ENCODE measurements at places on chromosomes 13 and 19.

DNA sequence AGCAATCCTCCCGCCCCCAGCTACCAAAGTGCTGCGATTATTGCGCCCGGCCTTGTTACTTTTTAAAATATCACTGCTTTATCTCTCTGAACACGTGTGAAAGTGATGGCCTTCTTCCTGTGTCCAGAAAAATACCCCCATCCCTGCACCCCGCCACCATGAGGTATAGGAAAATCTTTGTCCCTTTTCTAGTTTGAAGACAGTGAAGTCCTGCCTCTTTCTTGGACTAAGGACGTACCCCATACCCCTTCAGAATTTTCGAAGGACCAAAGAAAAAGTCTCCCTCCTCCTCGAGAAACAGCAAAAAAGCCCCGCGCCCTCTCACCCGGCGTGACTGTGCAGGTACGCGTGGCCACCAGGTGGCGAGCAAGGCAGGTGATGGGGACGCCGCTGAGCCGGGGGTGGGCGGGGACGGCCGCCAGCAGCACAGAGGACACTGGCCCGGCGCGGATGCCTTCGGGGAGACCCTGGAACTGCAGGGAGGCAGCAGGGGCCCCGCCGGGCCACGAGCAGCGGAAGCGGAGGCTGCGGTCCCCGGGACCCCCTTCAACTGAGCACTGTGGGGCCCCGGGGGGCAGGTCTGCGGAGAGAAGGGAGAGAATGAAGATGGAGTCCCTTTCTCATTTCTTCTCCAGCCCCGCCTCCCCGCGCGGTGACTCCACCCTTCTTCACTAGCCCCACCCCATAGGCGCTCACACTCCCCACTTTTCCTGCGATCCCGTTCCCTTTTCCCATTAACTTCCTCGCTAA, 3.2 kb downstream of the VSIG10L start:
- peak; percentile 92 for DNase-seq

DNA sequence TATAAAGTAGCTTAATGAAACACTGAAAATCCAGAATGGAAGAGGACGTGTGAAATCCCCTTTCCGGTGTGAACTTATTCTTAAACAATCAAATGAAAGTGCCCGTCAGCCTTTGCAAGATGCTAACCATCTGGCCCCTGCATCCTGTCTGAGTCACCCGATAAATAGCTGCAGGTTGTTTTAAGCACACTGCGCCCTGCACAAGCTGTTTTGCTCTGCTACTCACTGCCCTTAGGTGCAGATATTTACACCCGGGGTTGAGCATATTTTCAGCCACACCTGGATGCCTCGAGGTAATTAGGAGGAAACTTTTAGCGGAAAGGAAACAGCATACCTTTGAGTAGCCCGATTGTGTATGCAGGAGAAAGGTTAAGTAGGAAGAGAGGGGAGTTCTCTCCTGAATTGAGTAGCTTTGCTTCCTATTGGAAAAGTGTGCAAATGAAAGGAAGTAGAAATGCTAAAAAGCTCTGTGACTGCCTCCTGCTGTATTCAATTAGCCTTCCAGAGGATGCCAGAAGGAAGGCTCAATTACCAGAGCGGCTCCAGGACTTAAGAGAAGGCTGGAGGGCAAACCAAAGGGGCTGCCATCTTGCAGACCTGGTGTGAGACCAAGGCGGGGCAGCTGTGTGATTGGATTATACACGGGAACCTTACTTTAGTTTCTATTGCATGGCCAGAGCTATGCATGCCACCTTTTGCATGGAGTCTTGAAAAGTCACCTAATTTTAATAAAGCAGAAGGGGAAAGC, 42.5 kb downstream of the IRS2 start:
- DNase-seq = no peak

DNA sequence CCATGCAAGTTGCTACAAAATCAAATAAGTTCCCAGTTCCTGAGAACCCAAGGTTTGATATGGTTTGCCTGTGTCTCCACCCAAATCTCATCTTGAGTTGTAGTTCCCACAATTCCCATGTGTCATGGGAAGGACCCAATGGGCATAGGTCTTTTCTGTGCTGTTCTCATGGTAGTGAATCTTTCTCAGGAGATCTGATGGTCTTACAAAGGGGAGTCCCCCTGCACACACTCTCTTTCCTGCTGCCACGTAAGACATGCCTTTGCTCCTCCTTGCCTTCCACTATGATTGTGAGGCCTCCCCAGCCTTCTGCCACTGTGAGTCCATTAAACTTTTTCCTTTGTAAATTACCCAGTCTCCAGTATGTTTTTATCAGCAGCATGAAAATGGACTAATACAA, 28.5 kb upstream of the TSHZ3 start:
- DNase-seq = no peak

DNA sequence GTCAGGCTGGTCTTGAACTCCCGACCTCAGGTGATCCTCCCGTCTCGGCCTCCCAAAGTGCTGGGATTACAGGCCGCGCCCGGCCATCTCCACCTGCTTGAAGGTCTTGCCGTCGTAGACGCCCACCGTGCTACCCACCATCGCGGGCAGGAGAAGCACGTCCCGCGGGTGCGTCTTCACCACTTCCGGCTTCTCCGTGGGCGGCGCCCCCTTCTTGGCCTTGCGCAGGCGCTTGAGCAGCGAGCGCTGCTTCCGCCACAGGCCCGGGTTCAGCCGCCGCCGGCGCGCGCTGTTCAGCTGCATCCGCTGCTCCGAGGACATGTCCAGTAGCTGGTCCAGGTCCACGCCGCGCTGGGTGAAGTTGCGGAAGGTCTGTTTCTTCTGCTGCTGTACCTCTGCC, 21.6 kb downstream of the EFNA2 start:
- DNase-seq = no peak

DNA sequence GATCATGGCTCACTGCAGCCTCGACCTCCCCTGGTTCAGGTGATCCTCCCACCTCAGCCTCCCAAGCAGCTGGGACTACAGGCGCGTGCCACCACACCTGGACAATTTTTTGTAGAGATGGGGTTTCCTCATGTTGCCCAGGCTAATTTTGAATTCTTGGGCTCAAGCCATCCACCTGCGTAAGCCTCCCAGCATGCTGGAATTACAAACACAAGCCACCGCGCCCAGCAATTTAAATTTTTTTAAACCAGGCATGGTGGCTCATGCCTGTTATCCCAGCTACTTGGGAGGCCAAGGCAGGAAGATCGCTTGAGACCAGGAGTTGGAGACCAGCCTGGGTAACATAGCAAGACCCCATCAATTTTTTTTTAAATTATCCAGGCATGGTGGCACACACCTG, 59.9 kb upstream of the USE1 start:
- no peak for DNase-seq

DNA sequence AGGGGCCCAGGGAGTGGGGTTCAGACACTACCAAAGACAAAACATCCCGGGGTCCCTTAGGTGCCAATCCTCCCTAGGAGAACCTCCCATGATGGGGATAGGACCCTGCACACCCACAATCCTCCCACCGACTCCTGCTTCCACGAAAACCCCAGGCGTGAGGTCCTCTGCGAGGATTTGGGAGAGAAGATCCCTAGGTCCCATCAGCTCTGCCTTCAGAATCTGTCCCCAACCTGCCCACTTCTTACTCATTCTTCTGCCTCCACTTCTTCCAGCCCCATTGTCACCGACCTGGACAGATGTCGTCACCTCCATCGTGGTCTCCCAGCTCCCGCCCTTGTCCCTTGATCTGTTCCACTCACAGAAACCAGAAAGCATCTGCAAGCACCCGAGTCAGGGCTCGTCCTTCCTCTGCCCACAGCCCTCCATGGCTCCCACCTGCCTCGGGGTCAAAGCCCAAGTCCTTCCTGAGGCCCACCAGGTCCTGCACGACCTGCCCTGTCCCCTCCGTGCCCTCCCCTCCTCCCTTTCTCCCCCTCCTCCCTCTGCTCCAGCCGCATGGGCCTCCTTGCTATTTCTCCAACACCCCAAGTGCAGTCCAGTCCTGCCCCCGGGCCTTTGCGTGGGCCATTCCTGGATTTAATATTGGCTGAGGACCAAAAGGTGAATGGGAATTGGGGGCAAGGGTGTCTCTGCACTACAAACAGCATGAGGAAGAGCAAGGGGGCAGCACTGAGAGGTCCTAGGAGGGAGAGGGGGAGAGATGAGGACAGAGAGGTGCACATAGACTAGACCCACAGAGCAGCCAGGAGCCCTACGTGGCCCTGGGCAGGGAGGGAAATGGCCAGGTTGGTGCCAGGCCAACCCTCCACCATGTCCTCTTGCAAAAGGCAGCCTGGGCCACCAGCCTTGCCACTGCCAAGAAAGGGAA, 51.3 kb downstream of the PTPRS start:
- no peak for DNase-seq

DNA sequence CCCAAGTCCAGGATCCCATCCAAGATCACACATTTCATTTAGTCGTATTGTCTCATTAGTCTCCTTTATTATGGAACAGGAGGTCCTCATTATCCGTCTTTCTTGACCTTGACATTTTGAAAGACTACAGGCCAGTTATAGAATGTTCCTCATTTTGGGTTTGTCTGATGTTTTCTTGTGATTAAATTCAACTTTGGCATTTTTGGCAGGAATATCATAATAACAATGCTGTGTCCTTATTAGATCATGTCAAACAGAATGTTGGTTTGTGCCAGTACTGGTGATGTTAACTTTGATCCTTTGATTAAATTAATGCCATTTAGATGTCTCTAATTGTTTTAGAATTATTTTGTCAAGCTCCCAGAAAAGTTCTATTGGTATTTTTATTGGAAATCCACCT, 106.5 kb upstream of the FRY start:
- DNase-seq = no peak

GRCh38 chr13:61410669-61411297, 4.9 kb downstream of the PCDH20 start:
- peak; percentile 61 for DNase-seq

- no peak for DNase-seq
Measured at GRCh38 chr13:94811753-94812152, 99.4 kb upstream of the SOX21 start.

- no peak for DNase-seq
Measured at GRCh38 chr13:77579959-77580358, 44.5 kb downstream of the SCEL start.

DNA sequence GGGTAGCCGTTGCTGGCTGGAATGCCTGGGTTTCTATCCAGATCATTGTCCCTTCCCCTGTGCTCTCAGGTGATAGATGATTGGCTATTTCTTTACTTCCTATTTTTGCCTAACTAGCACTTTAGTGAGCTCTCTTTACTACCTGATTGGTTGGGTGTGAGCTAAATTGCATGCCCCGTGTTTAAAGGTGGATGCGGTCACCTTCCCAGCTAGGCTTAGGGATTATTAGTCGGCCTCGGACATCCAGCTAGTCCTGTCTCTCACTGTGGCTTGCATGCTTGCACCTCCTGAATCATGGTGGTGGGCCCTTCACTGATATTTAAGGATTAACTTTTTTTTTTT, 10.1 kb downstream of the TTYH1 start:
- DNase-seq = peak; percentile 28

- DNase-seq = peak; percentile 54
Measured at GRCh38 chr13:107373551-107373950, 805.6 kb upstream of the ARGLU1 start.

GRCh38 chr13:79782541-79783205, 301.7 kb downstream of the NDFIP2 start:
- no peak for DNase-seq

DNA sequence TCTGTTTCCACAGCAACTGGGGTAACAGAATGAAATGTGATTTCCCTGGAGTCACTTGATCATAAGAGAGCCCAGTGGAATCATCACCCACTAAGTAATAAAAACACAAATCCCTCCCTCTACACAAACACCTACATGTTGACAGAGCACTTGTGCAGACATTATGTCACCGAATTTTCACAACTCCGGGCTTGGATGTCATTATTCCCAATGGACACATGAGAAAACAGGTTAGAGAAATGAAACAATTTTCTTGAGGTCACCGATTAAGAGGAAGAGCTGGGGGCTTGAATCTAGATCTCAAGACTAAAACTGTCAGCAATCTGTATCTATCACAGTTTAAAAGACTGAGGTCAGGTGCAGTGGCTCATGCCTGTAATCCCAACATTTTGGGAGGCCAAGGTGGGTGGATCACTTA, 3.1 kb downstream of the XRCC1 start:
- no peak for DNase-seq

- DNase-seq = no peak
Measured at GRCh38 chr13:30997697-30998096, 65.2 kb downstream of the TEX26 start.

GRCh38 chr13:71493189-71493588, 373.8 kb downstream of the DACH1 start:
- DNase-seq = no peak

- no peak for DNase-seq
Measured at GRCh38 chr19:3441986-3442329, 38.4 kb downstream of the SMIM24 start.

- peak; percentile 60 for DNase-seq
Measured at GRCh38 chr19:40219721-40220276, 1.6 kb upstream of the TTC9B start.

DNA sequence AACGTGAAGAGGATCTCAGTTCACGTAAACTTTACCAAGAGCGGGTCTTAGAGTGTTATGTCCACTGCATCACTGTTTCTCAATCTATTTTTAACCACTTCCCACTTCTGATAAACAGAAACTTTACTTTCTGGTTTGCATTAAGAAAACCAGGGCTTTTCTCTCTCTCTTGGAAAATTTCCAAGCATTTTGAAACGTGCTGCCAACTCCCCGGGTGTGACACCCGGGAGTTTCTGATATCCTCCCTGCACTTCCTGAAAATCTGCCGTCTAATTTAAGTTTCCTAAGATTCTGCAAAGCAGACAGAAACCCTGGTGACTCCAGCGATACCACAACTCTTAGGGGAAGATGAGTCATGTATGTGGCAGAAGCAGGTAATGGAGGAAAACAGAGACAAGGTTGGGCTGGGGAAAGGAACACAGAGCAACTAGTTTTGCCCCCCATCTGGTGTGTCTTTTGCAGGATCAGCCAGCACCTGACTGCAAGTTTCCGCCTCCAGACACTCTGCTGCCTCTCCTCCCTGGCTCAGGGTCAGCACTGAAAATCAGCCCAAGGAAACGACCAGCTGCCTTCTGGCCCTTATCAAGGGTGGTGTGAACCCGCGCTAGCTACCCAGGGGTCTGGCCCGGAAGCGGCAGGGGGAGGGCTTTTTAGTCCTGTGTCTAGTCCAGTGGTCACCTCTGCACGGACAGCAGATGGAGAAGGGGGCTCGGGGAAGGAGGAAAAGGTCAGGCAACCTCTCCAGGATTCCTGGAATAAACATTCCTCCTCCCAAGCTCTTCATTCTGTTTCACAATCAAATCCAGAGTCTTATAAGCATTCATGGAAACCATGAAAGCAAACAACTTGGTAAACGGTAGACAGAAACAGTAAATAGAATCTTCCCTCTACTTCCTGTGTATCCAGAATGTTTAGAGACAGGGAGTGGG, 11.3 kb upstream of the FFAR2 start:
- DNase-seq = peak; percentile 91

DNA sequence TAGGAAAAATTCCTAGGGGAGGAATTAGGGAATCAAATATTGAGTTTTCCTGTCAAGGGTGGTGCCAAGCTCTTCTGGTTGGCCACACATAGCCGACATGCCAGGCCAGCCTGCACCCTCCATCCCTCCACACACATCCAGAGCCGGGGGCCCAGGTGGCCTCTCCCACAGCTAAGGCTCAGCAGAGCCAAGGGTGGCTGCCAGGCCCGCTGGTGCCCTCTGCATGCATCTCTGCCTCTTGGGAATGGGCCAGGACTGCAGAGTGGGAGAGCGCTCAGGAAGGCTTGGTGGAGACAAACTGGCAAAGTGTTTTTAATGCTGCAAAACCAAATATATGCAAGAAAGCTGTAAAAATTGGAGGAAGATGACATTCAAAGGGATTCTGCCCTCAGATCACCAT, 42.7 kb upstream of the GAS6 start:
- DNase-seq = no peak

- no peak for DNase-seq
Measured at GRCh38 chr13:55528434-55528833, 1612.3 kb upstream of the PRR20A start.
